ENCODE measurements at places on chromosomes 16 and 17.

DNA sequence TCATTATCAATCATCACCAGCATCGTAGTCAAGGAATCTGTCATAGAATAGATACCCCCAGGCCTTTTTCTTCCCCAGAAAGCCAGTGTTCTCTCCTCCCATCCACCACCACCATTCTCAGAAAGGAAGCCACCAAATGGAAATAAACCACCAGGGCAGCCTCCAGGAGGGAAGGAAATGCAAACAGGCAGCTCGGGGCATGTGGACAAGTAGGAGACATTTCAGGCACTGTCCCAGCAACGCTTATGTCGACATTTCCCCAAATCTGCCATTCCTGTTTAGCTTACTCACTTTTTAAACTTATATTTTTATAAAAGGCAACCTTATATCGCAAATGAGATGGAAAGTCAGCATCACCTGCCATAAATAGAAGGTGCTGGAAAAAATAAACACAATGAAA, 15.8 kb downstream of the EMP2 start:
- peak overlapping the region; percentile 97 for H3K27ac ChIP-seq
- H3K36me3 ChIP-seq: peaks cover 11% of the 10 kb centered on the region
- peak overlapping the region; percentile 5 for H3K4me3 ChIP-seq
- no peak for DNase-seq
- peaks cover 100% of the 10 kb centered on the region for H3K4me1 ChIP-seq

- no peaks in the 10 kb centered on the region for H3K27me3 ChIP-seq
- H3K36me3 ChIP-seq: no peaks in the 10 kb centered on the region
- H3K27ac ChIP-seq: no peak overlapping the region
Measured at GRCh38 chr16:73804456-73804855, 492.2 kb upstream of the PSMD7 start.

- H3K27me3 ChIP-seq: peaks cover 65% of the 10 kb centered on the region
- H3K36me3 ChIP-seq: no peaks in the 10 kb centered on the region
- DNase-seq: no peak
- no peak overlapping the region for H3K27ac ChIP-seq
- no peaks in the 10 kb centered on the region for H3K4me1 ChIP-seq
Measured at GRCh38 chr17:5931616-5932015, 138.6 kb upstream of the WSCD1 start.

DNA sequence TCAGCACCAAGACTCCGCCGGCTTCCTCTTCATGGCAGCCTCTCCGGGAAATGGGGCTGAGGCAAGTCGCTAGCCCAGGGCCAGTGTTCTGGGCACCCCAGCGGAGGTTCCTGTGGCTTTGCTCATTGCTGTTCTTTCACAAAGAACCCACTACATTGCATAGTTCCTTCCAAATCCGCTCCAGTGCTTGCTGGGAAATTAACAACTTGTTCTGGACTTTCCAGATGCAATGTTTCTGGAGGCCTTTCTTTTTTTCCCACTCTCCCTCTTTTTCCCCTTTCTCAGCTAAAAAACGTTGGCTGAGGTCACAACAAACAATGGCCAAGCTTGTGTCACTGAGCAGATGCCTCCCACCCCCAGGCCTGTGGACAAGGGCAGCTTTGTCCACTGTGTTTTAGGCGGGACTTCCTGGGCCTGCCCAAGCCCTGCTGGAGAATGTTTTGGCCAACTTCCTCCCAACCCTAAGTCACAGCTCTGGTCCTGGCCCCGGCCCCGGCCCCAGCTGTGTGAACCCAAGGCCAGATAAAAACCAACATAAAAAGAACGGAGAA, 131.5 kb upstream of the RCVRN start:
- no peaks in the 10 kb centered on the region for H3K27me3 ChIP-seq
- no peaks in the 10 kb centered on the region for H3K36me3 ChIP-seq
- H3K4me3 ChIP-seq: peak overlapping the region; percentile 64
- H3K27ac ChIP-seq: peak overlapping the region; percentile 92
- peaks cover 41% of the 10 kb centered on the region for H3K4me1 ChIP-seq

DNA sequence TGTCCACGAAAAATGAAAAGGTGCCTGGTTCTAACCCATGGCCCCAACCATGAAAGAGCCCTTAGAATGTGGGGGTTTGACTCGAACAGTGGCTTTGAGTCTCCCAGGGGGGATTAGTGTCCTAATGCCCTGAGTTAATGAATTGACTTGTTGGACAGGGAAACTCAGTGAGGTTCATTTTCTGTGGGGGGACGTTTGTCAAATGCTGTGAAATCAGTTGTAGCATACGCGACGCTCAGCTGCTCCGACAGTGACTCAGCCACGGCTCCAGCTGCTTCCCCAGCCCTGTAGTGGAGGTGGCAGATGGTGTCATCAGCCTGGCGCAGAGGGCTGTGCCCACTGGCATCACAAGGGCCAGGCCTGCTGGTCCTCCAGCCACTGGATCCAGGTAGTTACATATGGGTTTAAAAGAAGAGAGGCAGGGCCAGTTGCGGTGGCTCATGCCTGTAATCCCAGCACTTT, 3.9 kb upstream of the TMEM235 start:
- no peaks in the 10 kb centered on the region for H3K36me3 ChIP-seq
- H3K4me3 ChIP-seq: no peak overlapping the region
- H3K27ac ChIP-seq: no peak overlapping the region
- H3K27me3 ChIP-seq: peaks cover 34% of the 10 kb centered on the region

GRCh38 chr16:53773150-53773846, 69.3 kb downstream of the FTO start:
- no peaks in the 10 kb centered on the region for H3K27me3 ChIP-seq
- H3K27ac ChIP-seq: peak overlapping the region; percentile 66
- H3K4me1 ChIP-seq: peaks cover 89% of the 10 kb centered on the region
- no peaks in the 10 kb centered on the region for H3K36me3 ChIP-seq
- no peak for DNase-seq
- H3K4me3 ChIP-seq: no peak overlapping the region

DNA sequence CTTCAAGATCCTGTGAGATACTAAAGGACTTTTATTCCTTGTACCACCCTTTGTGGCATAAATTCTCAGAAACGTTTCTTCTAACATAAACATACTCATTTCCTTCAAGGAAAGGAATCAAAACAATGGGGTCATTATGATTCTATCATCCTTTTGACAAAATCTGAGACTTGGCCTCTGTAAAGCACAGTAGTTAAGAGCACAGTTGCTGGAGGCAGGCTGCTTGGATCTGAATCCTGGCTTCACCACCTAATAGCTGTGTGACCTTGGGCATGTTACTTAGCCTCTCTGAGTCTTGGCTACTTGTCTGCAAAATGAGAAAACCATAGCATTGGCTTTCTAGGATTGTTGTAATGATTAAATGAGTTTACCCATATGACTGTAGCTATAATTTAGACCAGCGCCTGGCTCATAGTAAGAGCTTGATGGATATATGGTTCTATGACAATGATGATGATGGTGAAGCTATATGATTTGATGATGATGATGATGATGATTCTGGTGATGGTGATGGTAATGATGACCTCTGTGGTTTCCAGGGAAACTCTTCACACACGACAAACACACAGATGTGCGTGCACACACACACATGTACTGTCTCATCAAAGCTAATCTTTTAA, 6.1 kb upstream of the KRT31 start:
- no peak overlapping the region for H3K27ac ChIP-seq
- no peaks in the 10 kb centered on the region for H3K36me3 ChIP-seq
- no peak for DNase-seq
- H3K4me3 ChIP-seq: no peak overlapping the region
- H3K4me1 ChIP-seq: peaks cover 8% of the 10 kb centered on the region
- peaks cover 66% of the 10 kb centered on the region for H3K27me3 ChIP-seq

GRCh38 chr16:78294538-78295225, 195.2 kb downstream of the WWOX start:
- no peak for DNase-seq
- no peak overlapping the region for H3K27ac ChIP-seq
- H3K36me3 ChIP-seq: no peaks in the 10 kb centered on the region
- no peaks in the 10 kb centered on the region for H3K4me1 ChIP-seq
- H3K27me3 ChIP-seq: no peaks in the 10 kb centered on the region

- peaks cover 17% of the 10 kb centered on the region for H3K36me3 ChIP-seq
- peak overlapping the region; percentile 94 for H3K4me3 ChIP-seq
- H3K4me1 ChIP-seq: peaks cover 24% of the 10 kb centered on the region
- no peaks in the 10 kb centered on the region for H3K27me3 ChIP-seq
- peak overlapping the region; percentile 92 for H3K27ac ChIP-seq
Measured at GRCh38 chr16:31094088-31094423, 541 bp downstream of the VKORC1 start.

DNA sequence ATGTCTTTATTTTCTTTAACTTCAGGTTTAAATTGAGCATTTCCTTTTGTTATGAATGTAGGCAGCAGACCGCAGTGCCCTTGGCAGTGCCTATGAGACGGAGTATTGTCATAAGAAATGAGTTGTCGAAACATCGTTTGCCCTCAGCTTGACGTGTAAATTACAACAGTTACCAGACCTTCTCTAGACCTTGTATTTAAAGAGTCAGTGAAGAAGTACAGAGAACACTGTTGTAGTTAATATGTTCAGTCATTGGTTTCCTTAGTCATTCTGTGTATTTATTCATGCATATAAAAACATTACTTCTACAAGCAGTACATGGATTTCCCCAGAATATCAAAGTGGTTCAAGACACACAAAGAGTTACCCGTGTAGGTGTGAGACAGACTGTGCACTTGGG, 19.0 kb downstream of the IRF8 start:
- no peaks in the 10 kb centered on the region for H3K36me3 ChIP-seq
- H3K4me1 ChIP-seq: peaks cover 11% of the 10 kb centered on the region
- H3K27me3 ChIP-seq: peaks cover 3% of the 10 kb centered on the region
- H3K27ac ChIP-seq: no peak overlapping the region
- DNase-seq: no peak

DNA sequence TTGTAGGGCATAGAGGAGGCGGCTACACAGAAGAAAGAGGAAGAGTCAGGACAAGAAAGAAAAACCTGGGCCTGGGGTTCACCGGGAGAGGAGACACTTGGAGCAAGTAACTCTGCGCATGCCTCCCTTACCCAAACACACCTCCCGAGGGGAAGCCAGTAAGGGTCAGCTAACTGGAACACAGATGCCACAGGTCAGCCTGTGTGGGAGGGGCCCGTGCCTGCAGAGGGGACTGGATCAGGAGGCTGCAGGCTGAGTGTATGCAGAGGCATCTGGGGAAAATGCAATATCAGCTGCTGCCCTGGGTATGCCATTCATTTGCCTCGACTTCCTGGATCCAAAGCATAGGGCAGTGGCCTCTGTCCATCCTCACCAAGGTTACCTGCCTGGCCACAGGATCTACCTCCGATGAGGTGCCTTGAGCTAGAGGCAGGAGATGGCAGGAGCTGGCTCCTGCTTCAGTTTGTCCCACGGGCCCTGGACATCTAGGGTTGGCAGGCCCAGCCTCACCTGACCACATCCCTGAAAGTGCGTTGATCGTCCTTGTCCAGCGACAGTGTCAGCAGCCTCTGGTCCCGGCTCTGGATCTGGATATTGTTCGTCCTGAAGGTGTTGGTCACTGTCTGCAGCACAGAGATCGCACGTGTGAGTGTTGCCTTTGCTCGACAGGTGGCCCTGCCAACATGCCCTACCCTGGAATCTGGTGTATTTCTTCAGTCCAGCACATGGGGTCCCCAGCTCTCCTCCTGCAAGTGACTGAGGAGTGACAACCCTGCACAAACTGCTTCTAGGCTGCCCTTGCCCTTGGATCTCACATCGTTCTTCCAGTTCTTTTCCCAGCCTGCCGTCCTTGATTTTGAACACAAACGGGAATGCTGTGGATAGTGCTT, 4.6 kb upstream of the MFSD6L start:
- peaks cover 11% of the 10 kb centered on the region for H3K27me3 ChIP-seq
- no peaks in the 10 kb centered on the region for H3K36me3 ChIP-seq
- peaks cover 9% of the 10 kb centered on the region for H3K4me1 ChIP-seq
- H3K27ac ChIP-seq: no peak overlapping the region

GRCh38 chr17:83179374-83179773, 100.0 kb downstream of the METRNL start:
- no peaks in the 10 kb centered on the region for H3K27me3 ChIP-seq
- H3K4me3 ChIP-seq: no peak overlapping the region
- peak overlapping the region; percentile 3 for H3K27ac ChIP-seq
- no peaks in the 10 kb centered on the region for H3K36me3 ChIP-seq
- H3K4me1 ChIP-seq: peaks cover 17% of the 10 kb centered on the region

- no peaks in the 10 kb centered on the region for H3K36me3 ChIP-seq
- peak overlapping the region; percentile 89 for H3K27ac ChIP-seq
- no peak for DNase-seq
- H3K4me1 ChIP-seq: peaks cover 35% of the 10 kb centered on the region
Measured at GRCh38 chr17:62629556-62630364, 2.3 kb downstream of the MRC2 start.

GRCh38 chr17:7944326-7944725, 12.3 kb downstream of the CNTROB start:
- DNase-seq: no peak
- H3K36me3 ChIP-seq: peaks cover 96% of the 10 kb centered on the region
- H3K27me3 ChIP-seq: no peaks in the 10 kb centered on the region
- H3K4me3 ChIP-seq: no peak overlapping the region
- no peaks in the 10 kb centered on the region for H3K4me1 ChIP-seq
- H3K27ac ChIP-seq: no peak overlapping the region

DNA sequence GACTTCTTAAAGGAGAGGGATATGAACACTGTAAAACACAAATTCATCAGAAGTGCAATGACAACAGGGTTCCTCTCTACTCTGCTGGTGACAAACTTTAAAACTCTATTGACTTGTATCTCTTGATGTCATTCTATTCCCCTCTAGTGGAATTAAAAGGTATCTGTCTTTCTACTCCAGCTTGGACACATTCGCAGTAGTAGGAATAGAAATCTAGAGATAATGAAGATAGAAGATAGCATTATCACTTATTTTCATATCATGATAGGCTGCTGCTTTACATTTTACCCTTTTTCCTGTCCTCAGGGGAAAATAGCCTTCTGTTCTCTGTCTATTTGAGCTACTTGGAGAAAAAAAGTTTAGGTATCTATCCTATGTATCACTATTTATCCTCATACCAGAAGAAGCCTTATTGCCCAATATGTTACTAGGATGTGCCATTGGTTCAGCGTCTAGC, 209.6 kb upstream of the CACNG5 start:
- no peaks in the 10 kb centered on the region for H3K27me3 ChIP-seq
- no peak overlapping the region for H3K27ac ChIP-seq
- no peaks in the 10 kb centered on the region for H3K36me3 ChIP-seq

DNA sequence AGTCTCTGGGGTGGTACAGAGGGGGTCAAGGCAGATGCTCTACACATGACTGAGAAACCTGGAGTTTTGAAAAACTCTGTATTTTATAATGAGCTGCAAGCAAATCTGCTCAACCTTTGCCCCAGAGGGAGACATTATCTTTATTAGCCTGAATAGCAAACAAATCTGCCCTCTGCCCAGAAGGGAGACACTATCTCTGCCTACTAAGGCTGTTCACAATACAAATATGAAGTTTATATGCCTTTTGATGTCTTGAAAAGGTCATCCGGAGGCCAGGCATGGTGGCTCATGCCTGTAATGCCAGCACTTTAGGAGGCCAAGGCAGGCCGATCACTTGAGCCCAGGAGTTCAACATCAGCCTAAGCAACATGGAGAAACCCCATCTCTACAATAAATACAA, 11.0 kb upstream of the XYLT1 start:
- no peaks in the 10 kb centered on the region for H3K36me3 ChIP-seq
- H3K27me3 ChIP-seq: peaks cover 75% of the 10 kb centered on the region

GRCh38 chr17:27921077-27921476, 27.9 kb upstream of the LYRM9 start:
- H3K27me3 ChIP-seq: no peaks in the 10 kb centered on the region
- H3K4me1 ChIP-seq: peaks cover 9% of the 10 kb centered on the region
- DNase-seq: no peak
- H3K27ac ChIP-seq: peak overlapping the region; percentile 67
- H3K36me3 ChIP-seq: no peaks in the 10 kb centered on the region
- no peak overlapping the region for H3K4me3 ChIP-seq

GRCh38 chr16:24966031-24966430, 49.1 kb downstream of the ARHGAP17 start:
- no peaks in the 10 kb centered on the region for H3K27me3 ChIP-seq
- peaks cover 96% of the 10 kb centered on the region for H3K36me3 ChIP-seq
- peaks cover 26% of the 10 kb centered on the region for H3K4me1 ChIP-seq
- DNase-seq: no peak
- H3K4me3 ChIP-seq: no peak overlapping the region

All from left ventricle myocardium inferior (tissue), 1 donor.